ENCODE measurements at places on chromosomes 2 and 18. TPM values are rescaled to one million over a fixed set of nuclear protein-coding genes. Genes with fewer than 3 reads are reported as not detected.

DNA sequence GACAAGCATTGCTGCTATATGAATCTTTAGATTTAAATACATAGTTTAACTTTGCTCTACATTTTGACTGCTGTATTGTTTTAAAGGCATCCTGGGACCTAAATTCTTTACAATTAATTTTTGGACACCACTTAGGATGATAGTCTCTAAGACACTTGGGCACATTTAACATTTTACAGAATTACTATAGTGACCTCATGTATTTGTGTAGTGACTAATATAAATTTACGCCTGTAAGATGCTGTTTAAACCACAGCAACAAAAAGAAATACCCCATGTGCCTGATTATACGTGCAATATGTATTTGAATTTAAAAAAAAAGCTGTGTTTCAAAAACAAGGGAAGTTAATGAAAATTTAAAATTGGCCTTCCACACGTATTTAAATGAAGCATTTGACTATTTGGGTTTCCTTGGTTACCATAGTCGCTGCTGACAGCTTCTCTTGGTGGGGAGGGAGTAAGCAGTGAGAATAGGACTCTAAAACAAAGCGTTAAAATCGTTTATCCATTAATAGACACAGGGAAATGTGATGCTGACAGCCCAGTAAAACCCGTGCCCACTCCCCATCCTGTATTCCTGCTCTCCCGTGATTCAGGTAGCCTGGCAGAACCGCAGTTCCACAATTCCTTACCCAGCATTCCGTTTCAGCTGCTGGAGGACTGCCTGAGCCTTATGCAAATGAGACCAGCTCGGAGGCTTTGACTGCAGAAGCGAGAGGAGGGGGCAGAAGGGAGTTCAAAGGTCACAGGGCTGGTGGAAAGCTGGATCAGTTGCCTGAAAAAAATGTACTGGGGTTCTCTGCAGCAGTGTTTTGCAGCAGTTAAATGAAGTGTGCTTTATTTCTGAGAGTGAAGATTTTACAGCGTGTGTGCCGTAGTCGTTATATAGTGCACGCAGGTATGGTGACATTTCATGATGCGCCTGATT is 104.3 kb downstream of the CSRNP3 start:
- DNase-seq, result peak; percentile 78

DNA sequence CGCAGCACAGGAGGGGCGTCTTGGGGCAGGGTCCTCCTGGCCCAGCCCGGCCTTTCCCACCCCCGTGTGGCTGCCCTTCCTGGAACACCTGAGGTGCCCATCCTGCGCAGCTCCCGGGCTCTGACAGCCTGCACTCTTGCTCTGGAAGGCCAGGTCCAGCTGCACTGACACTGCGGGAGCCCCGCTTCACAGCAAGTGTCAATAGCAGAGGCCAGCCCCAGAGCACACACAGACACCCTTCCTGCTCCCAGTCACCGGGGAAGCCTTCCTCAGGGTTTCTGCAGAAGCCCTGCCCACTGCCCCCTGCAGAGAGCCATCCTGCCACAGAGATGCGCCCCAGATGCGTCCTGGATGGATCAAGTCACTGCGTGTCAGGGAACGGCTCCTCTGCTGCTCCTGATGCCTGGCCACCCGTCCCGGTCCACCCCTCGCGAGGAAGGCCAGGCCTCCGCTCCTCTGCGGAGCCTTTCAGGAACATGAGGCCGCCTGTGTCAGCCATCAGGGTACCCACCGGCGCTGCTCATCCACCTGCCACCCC is 519.2 kb upstream of the MYT1L start:
- DNase-seq, result no peak

DNA sequence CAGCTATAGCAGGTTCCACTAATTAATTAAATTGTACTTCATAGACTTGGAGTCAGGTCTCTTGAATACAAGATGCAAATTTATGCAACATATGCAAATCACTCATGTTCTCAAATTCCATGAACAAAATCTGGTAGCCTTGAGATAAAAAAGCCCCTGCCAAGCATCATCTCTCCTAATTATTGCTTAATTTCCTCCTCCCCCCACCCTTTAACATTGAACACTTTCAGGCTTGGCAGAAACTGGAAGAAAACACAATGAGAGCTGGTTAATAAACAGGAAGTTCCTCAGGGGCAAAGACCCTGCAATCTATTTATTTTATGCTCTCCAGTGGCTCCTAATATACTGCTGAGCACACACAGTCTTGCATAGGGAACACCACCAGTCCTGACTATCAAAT is 35.6 kb upstream of the ACVR1 start:
- no peak for DNase-seq

DNA sequence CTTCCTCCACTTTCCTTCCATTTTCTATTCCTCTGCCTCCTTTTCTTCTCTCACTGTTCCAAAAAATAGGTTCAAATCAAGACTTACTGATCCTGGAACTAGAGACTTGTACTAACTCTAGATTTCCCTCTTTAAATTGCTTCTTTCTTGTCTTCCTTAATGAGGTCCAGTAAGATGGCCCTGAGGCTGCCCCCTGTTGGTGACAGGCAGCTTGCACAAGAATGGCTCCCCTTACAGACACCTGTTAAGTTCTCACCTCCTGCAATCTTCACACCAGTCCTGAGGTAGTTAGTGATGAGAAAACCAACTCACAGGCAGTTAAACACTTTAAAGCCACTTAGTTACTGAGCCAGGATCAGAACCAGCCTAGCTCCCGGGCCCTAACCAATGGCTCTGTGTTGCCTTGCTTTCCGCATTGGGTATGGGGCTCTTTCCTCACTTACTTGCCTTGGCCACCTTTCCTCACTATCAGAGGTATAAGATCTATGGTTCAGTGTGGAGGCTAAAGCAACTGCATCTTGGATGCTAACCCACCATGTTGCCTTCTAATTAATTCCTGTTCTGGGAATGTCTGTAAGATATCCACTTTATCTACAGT is 130.6 kb downstream of the AKAIN1 start:
- peak; percentile 18 for DNase-seq

- no peak for DNase-seq
Observed at GRCh38 chr2:192377173-192377572, 182.4 kb upstream of the TMEFF2 start.

DNA sequence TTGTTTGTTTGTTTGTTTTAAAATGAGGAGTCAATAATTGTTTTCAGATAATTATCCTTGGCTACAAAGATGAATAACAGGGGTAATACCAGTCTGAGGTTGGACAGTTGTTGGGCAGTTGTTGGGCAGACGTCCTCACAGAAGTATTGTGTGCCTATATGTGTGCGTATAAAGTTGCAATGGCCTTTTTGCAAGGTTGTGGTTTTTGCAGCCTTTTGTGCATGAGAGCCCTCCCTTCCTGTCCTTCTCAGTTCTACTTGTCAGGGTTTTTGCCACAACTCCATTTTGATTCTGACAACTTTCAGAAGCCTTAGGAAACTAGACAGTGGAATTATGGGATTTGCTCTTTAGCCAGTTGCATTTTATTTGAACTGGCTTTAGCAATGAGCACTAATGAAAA is 6.0 kb upstream of the STK39 start:
- no peak for DNase-seq

GRCh38 chr18:49685231-49685942 is 123.5 kb downstream of the LIPG start:
- no peak for DNase-seq

- peak; percentile 74 for DNase-seq
Observed at GRCh38 chr2:223727562-223727961, 109.8 kb downstream of the AP1S3 start.

- DNase-seq, result no peak
Observed at GRCh38 chr18:48878471-48878870, 72.3 kb downstream of the SMAD7 start.

- no peak for DNase-seq
Observed at GRCh38 chr2:216430811-216431530, 18.7 kb downstream of the SMARCAL1 start.

- peak; percentile 87 for DNase-seq
Observed at GRCh38 chr2:168961450-168962229, 60.5 kb downstream of the G6PC2 start.

GRCh38 chr2:74223941-74224770 is 25.7 kb downstream of the MTHFD2 start:
- DNase-seq, result no peak

DNA sequence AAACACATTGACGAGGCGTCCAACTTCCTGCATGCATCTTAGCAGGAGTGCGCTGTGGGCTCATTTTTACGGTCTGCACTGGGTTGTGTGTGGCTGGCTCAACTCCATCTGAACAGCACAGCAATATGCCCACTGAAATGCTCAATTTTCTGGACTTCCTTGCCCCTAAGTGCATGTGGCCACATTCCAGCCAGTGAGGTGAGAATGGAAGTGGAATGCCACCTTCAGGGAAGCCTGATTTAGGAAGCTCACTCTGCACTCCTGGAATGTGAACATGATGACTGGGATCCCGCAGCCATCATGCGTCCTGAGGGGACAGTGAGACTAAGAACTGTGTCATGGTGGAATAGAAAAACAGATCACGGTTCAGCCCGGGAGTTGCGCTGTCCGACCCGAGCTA is 76.2 kb downstream of the PSMG2 start:
- no peak for DNase-seq

- DNase-seq, result no peak
Observed at GRCh38 chr2:205686783-205687640, 4.7 kb downstream of the NRP2 start.

DNA sequence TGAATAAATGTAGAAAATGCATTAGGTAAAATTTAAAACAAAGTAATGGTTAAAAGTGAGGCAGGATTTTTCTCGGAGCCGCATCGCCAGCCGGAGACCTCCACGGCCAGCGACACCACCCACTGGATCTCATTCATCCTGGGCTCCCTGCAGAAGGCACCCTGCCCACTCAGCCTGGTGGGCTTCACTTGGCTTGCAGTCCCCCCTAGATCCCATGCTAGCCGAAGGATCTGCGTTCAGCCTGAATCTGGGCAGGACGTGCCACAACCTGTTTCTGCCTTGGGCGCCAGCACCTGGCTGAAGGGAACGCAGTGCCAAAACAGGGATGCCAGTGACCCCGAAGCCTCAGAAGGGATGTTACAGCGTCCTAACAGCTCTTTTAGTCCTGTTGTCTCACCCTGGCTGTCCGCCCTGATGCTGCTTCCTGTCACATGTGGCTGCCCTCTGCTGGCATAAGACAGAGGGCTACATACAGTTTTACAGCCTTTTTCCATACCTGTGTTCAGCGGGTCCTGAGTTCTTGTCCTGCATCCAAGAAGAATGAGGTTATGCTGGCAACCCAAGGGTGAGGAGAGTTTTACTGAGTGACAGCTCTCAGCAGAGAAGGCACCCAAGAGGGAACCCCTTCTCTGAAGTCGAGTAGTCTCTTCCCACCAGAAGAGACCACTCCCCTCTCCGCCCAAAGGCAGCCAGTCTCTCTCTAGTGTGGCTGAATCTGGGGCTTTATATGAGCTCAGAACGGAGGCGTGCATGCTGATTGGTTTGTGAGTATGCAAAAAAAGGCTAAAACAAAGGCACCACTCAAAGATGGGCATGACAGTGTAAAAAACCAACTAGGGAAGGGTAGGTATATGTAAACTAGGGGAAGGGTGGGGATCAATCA is 173.1 kb upstream of the GYPC start:
- peak; percentile 45 for DNase-seq

GRCh38 chr18:70423120-70423519 is 134.3 kb downstream of the SOCS6 start:
- DNase-seq, result no peak

DNA sequence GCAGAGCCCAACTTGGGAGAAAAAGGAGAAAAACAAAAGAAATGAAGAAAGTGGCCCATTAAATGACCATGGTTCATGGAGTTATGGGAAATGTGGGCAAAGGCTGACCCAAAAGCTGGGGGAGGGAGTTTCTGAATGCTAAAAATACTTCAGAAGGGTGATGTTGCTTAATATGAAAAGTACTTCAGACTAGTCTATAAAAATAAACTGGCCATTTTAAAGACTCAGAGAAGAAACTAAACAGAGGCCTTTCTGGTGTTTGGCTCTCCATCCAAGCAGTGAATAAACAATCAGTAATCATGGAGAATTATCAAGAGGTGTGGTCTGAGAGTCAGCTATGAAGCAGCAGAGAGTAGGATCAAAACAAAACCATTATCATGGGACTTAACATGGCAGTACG is 160.8 kb upstream of the MAPRE2 start:
- no peak for DNase-seq

DNA sequence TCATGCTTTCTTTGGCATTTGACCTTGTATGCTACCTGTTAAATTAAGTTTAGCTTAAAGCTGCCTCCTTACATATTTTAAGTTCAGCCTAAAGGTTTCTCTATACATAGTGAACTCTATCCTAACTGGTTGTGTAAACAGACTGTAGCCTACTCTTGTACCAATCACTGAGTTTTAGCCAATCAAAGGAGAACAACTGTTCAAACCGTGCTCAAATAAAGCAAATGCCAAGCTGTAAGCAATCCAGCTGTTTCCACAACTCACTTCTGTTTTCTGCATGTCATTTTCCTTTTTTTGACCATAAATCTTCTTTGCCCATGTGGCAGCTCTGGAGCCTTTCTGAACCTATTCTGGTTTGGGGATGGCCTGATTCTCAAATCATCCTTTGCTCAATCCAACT is 1603.8 kb upstream of the ACVR2A start:
- no peak for DNase-seq

DNA sequence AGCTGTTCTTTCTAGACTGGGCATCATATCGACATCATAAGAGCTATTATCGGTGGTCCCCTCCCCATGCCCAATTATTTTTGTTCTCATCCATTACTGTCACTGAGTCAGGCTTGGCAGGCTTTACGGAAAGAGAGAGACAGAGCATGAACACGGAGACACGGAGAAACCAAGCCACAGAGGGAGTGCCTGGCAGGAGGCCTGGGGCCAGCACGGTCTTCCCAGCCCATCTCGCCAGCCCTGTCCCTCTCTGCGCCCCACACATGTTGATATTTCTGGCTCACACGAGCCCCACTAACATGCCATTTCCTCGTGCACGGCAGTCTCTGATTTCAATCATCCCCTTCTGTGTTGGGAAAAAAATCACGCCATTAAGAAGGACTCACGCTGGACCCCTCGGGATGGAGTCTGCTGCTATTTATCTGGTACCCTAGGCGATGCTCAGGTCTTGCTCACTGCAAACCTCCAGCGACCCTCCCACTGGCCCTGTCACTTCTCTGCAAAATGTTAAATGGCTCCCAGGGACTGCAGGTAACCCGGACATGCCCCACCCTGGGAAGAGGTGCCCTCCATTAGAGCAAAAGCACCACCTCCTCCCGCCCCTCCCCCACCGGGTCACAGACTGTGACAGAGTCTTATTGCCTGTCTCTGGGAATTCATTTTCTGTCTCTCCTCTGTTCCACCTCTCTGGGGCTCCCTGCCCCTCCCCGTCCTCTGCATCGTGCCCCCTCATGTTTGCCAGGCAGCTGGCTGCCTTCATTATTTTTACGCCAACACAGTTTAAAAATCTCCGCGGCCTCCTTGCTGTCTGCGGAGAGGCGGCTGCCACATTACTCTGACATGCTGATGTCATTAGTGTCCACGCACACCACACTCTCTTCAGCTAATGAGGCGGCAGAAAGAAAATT is 40.1 kb upstream of the GBX2 start:
- no peak for DNase-seq

Gene CBLN2
- total RNA-seq, result 1.1 TPM

Gene TBR1
- not detected for total RNA-seq

Gene LRP2
- 33.8 TPM for total RNA-seq

Gene MDH1B
- total RNA-seq, result 0.16 TPM

Gene FBXO15
- total RNA-seq, result 0.93 TPM

Gene SLC9A4
- 0.80 TPM for total RNA-seq

Gene GALNT14
- total RNA-seq, result 2.2 TPM

Gene DSC2
- total RNA-seq, result 59.6 TPM

Gene MGAT4A
- 22.2 TPM for total RNA-seq

All from hepatocyte (in vitro differentiated cells).